ENCODE measurements at places on chromosomes 13 and 19. TPM values are rescaled to one million over a fixed set of nuclear protein-coding genes. Genes with fewer than 3 reads are reported as not detected.

GRCh38 chr19:6374711-6375410, 872 bp downstream of the PSPN start:
- no peak overlapping the region for H3K4me3 ChIP-seq
- no peak overlapping the region for H3K27ac ChIP-seq
- DNase-seq = no peak

DNA sequence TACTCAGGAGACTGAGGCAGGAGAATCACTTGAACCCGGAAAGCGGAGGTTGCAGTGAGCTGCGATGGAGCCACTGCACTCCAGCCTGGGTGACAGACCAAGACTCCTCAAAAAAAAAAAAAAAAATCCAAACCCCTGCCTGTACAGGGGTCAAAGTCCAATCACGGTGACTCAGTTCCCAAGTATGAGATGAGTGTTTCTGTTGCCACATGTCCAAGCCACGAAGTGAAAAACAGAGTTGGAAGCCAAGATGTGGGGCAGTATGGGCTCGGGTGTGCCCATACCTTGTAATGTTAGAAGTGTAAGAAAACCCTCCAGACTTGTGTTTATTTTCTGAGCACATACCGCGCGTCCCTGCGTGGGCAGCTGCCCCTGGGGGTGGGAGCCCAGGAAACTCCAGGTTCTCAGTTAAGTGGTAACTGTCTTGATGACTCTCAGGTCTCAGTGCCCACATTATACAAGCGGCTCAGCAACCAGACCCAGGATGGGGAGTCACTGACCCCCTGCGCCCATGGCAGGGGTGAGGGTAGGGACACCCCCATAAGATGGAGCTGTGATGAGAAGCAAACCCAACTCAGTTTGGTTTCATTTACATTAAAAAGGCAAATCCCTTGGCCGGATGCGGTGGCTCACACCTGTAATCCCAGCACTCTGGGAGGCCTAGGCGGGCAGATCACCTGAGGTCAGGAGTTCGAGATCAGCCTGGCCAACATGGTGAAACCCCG, 1.2 kb upstream of the GPX4 start:
- H3K4me3 ChIP-seq = peak overlapping the region; percentile 51
- peak overlapping the region; percentile 99 for H3K27ac ChIP-seq
- peaks cover 33% of the 10 kb centered on the region for H3K4me1 ChIP-seq

DNA sequence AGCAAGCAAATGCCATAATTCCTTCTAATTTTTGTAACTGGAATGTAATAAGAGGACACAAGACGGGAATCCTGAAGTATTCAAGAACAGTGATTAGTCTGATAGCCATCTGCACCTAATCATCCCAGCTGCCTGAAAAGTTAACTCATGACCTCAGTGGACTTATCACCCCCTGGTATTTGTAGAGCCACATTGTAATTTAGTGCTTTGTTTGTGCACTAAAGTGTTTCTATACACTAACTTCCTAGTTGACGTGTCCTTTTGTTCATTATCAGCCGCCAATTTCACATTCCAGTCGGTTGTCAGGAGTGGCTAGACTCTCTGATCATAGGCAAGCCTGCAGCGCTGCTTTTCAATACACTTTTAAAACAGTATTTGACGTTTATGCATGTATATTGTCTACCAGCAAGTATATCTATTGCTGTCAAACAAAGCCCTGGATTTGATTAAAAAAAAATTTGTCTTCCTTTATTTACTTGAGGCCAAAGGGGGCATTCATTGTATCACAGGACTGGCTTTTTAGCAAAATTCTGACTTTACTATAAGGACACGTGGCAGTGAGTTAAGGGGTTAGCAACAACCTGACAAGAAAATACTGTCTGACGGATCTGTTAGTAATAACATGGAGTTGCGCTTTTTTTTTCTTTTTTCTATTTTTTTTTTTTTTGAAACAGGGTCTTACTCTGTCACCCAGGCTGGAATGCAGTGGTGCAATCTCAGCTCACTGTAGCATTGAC, 10.4 kb upstream of the SOX21 start:
- H3K4me3 ChIP-seq = no peak overlapping the region
- no peak for DNase-seq
- peaks cover 11% of the 10 kb centered on the region for H3K27me3 ChIP-seq
- H3K27ac ChIP-seq = no peak overlapping the region

DNA sequence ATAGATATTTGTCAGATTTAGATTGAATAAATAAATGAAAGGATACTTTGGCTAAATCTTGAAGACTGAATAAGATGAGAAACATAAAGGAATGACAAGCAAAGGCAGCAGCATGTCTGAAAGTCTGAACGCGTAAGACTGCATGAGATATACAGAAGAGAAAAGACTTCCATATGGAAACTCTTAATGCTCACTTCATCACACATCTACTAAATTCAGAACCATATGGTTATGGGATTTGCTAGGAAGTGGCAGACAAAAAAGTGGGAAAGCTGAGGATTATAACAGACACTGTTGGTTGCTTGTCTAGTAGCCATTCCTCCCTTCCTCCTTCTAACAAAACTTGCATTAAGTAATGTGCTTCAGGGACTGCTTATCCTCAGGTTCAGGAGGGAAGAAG, 446.7 kb downstream of the KCTD12 start:
- no peak overlapping the region for H3K27ac ChIP-seq
- DNase-seq = no peak
- H3K4me3 ChIP-seq = no peak overlapping the region
- H3K27me3 ChIP-seq = no peaks in the 10 kb centered on the region
- no peaks in the 10 kb centered on the region for H3K36me3 ChIP-seq

- no peak overlapping the region for H3K27ac ChIP-seq
- no peak overlapping the region for H3K4me3 ChIP-seq
- peaks cover 5% of the 10 kb centered on the region for H3K4me1 ChIP-seq
- DNase-seq = peak; percentile 19
Measured at GRCh38 chr13:48505597-48506091, 27.2 kb downstream of the RCBTB2 start.

DNA sequence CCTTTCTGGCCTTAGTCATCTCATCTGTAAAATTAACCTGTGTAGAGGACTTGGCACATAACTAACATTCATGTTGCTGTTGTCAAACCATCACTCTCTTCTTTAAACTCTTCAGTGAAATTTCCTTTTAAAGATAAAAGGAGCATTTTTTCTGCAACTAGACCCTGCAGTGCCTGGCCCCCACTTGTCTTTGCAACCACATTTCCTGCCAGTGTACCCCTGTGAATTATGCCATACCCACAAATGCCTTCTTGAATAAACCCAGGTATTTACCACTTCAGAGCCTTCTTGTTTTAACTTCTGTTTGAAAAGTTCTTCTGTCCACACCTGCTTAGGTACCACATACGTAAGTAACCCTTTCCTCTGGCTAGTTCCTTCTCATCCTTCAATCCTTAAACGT, 118.8 kb downstream of the CDK8 start:
- H3K4me3 ChIP-seq = no peak overlapping the region
- no peak overlapping the region for H3K27ac ChIP-seq
- no peak for DNase-seq
- H3K36me3 ChIP-seq = peaks cover 11% of the 10 kb centered on the region
- H3K4me1 ChIP-seq = no peaks in the 10 kb centered on the region
- no peaks in the 10 kb centered on the region for H3K27me3 ChIP-seq

DNA sequence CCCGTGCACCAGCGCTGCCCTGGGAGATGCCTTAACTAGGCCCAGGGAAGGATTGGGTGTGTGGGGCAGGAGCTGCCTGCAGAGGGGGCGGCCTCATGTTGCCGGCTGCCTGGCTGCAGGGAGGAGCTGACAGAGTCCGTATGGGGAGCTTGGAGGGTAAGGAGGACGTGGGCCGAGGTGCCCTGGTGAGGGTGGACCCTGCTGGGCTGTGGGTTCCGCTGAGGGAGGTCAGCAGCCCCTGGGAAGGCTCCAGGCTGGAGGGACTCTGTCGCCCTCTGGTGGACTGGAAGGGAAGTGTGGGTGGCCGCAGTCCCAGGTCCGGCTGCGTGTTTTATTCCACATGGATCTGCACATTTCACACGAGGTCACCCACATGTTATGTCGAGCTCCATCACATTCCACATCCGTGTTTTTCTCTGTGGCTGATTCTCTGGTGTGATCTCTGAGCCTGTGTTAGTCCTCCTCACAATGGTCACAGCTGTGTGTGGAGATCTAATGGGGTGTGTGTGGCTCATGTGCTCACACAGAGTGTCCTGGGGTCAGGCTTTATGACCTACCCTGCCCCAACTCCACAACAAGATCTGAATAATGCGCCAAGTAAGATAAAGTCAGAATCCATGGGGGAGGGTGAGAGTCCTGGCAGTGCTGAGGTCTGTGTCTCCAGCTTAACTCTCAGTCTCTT, 1.8 kb upstream of the CEACAM8 start:
- peaks cover 21% of the 10 kb centered on the region for H3K27me3 ChIP-seq
- peak; percentile 36 for DNase-seq
- no peak overlapping the region for H3K4me3 ChIP-seq
- H3K4me1 ChIP-seq = no peaks in the 10 kb centered on the region

- H3K4me3 ChIP-seq = no peak overlapping the region
- no peak for DNase-seq
- no peaks in the 10 kb centered on the region for H3K27me3 ChIP-seq
- no peak overlapping the region for H3K27ac ChIP-seq
Measured at GRCh38 chr13:68232351-68233130, 1002.4 kb upstream of the PCDH9 start.

DNA sequence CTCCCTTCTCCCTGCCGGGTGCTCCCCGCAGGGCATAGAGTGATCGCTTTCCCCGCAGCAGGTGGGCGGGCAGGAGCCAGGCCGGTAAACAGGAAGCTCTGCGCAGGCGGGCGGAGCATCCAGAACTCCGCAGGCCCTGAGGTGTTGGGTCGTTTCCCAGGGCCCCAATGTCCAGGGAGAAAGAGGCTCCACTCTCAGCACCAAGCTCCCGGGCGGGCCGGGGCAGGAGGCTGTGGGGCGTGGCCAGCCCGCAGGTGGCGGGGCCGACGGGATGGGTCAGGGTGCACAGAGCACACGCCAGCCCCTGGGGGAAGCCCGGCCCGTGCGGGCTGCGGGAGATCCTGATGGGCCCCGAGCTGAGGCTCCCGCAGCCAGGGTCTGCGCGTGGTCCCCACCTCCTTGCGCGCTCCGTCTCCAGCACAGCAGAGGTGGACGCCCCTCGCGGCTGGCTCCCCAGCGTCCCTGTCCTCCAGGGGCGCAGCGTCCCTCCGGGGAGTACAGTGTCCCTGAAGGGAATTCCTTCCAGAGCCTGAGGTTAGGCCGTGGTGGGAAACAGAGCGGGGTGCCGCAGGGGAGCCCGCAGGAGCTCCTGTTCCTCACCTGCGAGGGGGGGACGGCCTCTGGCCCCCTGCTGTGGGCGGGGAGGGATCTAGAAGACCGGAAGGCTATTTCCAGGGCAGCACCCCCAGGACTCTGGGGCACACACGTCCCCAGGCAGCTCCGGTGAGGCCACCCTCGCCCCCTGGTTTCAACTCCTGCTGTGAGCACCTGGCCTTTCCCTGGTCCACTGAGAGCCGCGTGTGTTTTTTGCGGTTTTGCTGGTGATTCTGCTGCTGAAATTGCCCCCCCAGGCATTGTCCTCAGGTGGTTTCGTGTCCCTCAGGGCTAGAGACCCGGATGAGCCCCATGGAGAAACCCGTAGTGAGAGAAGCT, 12.2 kb downstream of the PIP5K1C start:
- no peaks in the 10 kb centered on the region for H3K4me1 ChIP-seq
- no peak overlapping the region for H3K4me3 ChIP-seq
- H3K36me3 ChIP-seq = peaks cover 6% of the 10 kb centered on the region
- no peak for DNase-seq

DNA sequence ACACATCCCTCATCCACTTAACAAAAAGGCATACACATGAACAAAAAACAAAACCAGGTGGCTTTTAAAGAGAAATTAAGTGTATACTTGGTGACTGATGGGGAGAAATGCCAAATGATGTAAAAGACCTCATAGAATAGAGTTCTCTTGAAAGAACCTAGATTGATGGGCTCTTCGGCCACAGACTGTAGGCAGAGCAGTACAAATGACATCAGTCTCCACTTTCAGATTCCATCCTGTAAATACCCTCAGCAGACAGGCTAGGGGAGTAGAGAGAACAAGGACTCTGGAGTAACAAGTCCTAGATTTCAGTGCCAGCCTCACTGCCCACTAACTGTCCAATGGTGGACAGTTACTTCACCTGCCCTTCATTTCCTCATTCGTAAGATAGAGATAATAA, 203.8 kb downstream of the MZT1 start:
- H3K4me3 ChIP-seq = no peak overlapping the region
- no peaks in the 10 kb centered on the region for H3K27me3 ChIP-seq
- H3K27ac ChIP-seq = no peak overlapping the region
- H3K4me1 ChIP-seq = no peaks in the 10 kb centered on the region

- H3K27me3 ChIP-seq = no peaks in the 10 kb centered on the region
- H3K27ac ChIP-seq = no peak overlapping the region
- H3K4me3 ChIP-seq = no peak overlapping the region
- H3K36me3 ChIP-seq = no peaks in the 10 kb centered on the region
- DNase-seq = peak; percentile 38
Measured at GRCh38 chr13:82636119-82636518, 1246.2 kb downstream of the SLITRK1 start.

DNA sequence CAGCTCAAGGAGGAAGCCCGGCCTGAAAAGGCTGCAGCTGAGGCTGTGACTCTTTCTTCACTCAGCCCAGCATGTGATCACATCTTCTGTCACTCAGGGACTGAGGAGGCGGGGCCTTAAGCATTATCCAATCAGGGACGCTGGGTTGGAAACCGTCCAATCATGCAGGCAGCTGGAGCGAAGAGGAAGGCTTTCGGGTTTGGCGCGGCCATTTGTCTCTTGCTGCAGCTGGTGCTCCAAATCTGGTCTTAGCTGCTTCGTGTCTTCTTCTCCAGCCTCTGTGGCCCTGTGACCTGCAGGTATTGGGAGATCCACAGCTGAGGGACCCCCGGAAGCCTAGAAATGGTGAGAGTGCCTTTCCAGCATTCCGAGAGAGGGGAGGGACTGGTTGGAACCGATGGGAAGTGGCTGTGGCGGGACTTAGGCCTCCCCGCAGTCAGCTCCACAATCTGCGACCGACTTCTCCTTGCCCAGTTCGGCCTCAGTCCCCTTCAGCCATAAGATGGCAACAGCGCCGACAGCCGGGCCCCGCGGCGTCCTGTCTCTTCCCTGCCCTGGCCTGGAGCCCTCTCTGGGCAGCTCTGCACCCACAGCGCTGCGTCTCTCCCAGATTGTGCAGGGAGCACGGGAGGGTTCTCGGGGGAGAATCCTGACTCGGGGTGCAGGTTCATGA, at the start of gene ZNF90:
Gene ZNF90 (plus strand): TSS at position 210 of the 673 bp plus-strand sequence. CDS start 133 bp downstream, at position 343.
- peak within 1 kb of the TSS; percentile 49 for H3K27ac ChIP-seq
- H3K36me3 ChIP-seq = no peaks in the 10 kb centered on the region
- peak within 1 kb of the TSS; percentile 94 for H3K4me3 ChIP-seq
- DNase-seq = peak; percentile 99
- H3K27me3 ChIP-seq = no peaks in the 10 kb centered on the region

GRCh38 chr19:5996623-5997320, 18.8 kb upstream of the RANBP3 start:
- no peak overlapping the region for H3K4me3 ChIP-seq
- no peaks in the 10 kb centered on the region for H3K27me3 ChIP-seq
- H3K27ac ChIP-seq = no peak overlapping the region
- H3K4me1 ChIP-seq = no peaks in the 10 kb centered on the region
- no peak for DNase-seq

Gene C3
- total RNA-seq = 3.1 TPM

Gene ZGLP1
- 2.5 TPM for total RNA-seq

Gene ZNF284
- 2.9 TPM for total RNA-seq

Gene IRGC
- total RNA-seq = not detected

Gene KLF1
- not detected for total RNA-seq
